ENCODE measurements at places on chromosomes 16 and 17.

DNA sequence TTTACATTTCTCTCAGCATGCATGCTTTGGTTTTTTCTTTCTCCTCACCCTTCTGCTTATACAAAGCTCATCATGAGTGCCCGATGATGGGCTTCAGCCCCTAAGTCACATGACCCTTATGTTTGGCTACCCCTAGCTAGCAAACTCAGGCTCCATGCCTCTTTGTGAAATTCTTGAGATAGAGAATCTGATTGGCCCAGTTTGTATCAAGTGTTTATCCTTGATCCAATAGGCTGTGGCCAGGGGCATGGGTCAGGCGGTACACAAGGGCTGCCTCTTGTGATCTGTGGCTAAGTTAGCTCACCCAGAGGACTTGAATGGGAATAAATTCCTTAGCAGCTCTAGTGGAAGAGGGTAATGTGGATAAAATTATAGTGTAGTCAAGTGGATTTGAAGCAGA lies 11.5 kb upstream of the TOX3 start:
- DNase-seq: no peak

DNA sequence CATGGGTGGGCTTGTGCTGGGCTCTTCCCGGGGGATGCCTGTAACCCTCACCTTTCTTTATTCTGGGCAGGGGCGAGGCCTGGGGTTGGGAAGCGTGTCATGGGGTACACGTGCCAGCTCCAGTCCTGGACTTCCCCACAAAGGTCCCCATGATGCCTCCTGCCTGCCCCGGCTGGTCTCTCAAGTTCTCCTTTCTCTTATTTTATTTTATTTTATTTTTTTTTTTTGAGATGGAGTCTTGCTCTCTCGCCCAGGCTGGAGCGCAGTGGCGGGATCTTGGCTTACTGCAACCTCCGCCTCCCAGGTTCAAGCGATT lies 8.6 kb downstream of the ATP2A3 start:
- DNase-seq: no peak

DNA sequence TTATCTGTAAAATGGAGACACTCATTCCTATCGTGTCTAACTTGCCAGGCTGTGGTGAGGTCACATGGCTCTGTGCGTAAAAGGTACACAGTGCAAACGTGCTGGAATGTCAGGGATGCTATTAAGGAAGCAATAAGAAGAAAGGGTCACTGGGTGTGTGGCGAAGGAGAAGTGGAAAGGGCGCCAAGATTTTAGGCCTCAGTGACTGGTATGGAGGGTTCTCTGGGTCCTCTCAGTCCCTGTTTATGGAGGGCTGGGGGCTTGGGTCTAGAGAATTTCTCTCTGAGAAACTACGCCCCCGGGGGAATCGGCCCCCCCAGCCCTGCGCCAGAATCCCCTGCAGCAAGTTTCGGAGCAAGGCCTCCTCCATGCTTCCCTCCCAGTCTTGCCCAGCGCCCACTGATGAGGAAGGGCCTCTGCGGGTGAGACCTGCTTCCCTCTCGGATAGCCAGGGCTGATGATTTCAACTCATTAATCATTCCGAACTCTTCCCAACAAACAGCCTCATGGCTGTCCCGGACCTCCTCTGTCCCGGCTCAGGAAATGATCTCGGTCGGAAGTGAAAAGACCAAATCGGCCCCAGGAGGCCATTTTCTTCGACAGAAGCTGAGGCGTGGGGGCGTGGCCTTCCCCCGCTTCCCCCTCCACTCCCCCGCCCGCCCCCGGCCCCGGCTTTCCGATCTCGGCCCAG lies 1.2 kb upstream of the HEXIM1 start:
- peak; percentile 70 for DNase-seq

DNA sequence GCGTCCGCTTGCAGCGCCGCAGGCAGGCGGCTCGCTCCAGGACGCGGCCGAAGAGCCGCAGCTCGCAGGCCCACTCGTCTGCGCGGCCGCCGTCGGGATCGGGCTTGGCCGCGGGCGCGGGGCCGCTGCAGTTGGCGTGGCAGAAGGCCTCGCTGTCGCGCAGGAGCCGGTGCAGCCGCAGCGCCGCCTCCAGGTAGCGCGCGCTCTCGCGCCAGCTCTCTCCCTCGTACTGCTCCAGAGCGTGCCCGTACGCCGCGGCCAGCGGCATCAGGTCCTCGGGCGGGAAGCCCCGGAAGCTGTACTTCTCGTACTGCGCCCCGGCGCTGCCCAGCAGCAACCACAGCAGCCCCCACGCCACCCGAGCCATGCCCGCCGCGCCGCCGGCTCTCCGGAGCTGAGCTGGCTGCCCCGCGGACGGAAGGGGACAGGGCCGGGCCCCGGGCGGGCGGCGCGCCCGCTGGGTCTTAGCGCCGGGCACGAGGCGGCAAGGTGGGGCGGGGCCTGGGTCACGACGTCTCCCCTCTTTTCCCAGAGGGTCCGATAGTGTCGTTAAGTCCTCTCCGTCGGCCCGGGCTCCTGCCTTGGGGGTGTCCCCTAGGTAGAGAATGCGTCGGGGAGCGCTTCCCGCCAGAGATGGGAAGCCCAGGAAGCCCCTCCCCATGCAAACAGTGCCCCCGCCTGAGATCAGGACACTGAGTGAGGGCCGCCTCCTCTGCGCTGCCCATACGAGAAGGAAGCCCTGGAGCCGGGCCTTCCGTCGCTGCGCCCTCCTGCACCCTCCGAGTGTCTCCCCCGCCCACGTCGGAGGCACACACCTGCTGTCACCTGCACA lies at the start of gene P3H4:
P3H4 (minus strand) TSS at position 401 of the 832 bp plus-strand sequence; CDS start at position 367, 34 bp downstream.
- peak; percentile 23 for DNase-seq

DNA sequence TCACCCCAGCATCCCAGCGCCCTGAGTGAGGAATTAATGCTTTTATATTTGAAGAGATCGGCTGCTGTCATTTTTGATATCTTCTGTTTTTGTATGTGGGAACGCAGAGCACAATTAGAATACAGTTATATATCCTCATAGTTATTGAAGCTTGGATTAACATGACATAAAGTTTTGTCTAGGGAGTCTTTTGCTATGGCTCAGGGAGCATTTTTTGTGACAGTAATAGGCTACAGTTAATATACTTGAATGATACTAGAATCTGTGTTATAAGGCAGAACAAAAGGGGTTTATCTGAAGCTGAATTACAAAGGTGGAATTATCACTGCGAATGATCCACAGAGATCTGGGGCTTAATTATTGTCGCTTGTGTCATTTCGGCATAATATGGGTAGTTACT lies 239.4 kb downstream of the MSI2 start:
- no peak for DNase-seq

DNA sequence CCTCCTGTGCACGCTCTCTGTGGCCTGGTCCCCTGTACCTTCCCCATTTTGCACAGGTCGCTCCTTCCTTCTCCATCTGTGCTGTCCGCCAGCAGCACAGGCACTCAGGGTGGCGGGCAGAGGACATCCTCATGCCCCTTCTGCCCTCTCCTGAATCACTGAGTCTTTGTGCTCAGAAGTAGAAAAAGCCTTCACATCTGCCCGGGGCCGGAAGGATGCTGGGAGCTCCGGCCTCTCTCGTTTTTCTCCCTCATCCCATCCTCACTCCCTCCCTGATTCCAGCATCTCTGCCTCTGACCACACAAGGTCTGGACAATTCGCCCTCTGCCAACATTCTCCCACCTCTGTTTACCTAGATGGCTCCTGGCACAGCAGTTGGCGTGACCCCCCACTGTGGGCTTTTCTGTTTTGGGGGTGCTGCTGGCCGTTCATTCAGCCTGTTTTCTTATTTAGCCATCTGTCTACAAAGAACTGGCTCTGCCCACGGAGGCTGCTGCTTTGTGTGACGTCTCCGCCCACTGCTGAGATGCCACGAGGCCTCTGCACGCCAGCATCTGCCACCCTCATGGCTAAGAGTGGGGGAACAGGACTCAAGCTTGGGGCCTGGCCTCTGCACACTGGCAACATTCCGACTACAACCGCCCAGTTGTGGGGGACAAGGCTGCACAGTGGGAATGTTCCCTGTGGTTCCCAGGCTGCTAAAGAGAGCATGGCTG lies 36.7 kb downstream of the SEC14L5 start:
- DNase-seq: no peak

GRCh38 chr17:34725008-34725407 lies 145.6 kb downstream of the TMEM132E start:
- DNase-seq: no peak

DNA sequence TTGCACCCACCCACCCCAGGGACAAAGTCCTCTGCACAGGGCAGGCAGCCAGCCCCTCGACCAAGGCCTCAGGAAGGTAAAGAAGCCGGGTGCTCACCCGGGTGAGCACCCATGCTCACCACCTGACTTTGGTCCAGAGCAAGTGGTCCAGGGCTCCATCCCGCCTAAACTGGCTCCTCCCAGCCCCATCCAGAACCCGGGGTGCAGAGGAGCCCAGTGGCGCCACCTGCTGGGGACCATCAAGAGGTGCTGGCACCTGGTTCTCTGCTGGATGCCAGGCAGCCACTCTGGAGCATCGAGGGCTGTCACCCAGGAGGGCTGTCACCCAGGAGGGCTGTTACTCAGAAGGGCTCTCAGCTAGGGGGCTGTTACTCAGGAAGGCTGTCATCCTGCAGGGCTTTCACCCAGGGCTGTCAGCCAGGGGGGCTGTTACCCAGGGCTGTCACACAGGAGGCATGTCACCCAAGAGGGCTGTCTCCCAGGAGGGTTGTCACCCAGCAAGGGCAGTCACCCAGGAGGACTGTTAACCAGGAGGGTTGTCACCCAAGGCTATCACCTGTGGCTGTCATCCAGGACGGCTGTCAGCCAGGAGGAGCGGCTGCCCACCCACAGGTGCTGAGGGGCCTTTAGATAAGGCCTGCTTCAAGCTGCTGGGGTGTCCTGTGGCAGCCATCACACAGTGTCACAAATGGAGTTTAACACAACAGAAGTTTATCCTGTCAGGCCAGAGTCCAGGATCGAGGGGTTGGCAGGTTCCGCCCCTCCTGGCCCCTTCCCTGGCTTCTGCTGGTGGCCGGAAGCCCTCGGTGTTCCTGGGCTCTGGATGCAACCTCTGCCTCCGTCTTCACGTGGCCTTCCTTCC lies 98.5 kb downstream of the TNFRSF13B start:
- no peak for DNase-seq

DNA sequence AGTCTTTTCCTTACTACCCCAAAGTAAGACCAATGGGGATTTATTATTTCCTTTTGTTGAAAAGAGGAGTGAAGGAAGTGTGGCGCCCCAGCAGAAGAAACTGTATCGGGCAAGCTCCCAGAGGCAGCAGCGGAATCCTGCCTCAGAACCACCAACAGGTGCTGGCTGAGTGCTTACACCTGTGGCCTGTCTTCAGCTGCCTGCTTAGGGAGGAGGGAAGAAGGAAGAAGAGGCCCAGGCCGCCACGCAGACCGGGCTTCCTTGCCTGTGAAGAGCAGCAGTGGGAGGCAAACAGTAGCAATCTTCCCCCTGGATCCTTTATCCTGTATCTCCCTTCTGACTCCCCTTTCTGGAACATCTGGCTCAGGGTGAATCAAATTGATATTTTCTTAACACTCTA lies 134.7 kb downstream of the AATF start:
- DNase-seq: no peak

DNA sequence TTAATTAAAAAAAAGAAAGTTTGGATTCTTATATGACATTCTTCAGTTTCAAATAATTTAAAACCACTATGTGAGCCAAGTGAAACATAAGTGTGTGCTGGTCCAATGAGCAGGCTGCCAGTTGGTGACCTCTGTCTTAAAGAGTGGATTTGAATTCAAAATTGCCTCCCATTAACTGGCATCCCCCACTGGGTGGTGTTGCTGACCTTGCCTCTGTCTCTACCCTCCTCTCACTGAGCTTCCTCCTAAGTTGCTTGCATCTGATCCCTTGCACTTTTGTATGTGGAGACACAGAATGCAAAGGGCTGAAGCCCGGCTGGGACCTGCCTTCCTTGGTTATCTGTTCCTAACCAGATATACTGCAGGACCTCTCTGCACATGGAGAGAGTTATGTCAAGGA lies 160.6 kb downstream of the CYLD start:
- no peak for DNase-seq

- DNase-seq: no peak
Measured at GRCh38 chr16:50351116-50351515, 17.7 kb downstream of the BRD7 start.

DNA sequence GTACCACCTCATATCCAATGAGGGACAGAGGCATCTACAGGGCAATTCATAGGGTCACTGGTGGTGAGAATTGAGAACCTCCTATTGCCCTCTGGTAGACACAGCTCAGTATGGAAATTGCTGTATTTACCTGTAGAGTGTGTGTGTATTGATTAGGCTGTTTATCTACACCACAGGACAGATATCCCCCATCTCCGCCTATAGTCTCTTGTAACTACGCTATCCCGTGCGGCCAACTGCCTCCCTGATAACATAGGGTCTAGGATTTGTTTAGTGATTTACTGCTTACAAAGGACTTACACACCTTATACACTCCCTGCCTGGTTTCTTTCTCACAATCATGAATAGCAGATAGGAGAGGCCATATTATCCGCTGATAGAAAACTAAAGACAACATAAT lies 1.7 kb upstream of the STAT3 start:
- DNase-seq: no peak

- no peak for DNase-seq
Measured at GRCh38 chr16:67425580-67425979, 5.3 kb upstream of the HSD11B2 start.

- DNase-seq: peak; percentile 51
Measured at GRCh38 chr16:89122322-89122851, 28.7 kb downstream of the ACSF3 start.

DNA sequence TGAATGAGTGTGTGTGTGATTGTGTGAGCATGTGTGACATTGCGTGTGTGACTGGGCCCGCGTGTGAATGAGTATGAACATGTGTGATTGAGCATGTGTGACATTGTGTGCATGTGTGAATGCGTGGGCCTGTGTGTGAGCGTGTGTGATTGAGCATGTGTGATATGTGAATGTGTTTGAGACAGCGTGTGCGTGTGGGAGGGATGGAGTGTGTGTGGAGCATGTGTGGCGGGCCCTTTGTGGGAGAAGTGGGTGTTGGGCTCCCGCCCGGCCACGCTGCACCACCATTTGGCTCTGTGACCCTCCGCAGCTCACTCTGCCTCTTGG lies 22.7 kb upstream of the GSE1 start:
- DNase-seq: no peak

DNA sequence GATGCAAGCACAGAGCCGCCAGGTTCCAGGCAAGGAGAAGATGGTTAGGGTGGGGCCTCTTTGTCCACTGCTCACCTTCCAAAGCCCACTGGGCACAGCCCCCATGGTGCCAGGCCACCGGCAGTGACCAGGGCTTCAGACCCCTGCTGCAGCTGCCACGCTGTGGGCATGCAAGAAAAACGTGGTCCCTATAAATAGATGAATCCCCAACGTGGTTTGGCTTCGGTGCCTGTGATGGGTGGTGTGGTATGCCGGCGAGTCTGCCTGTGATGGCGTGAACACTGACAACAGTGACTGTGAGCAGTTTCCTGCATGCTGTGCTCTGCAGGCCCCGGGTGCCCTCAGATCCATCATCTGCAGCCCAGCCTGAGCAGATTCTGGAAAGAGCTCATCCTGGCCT lies 36.6 kb downstream of the RAB11FIP4 start:
- DNase-seq: no peak

GRCh38 chr16:26712876-26713275 lies 353.9 kb upstream of the C16orf82 start:
- no peak for DNase-seq

GRCh38 chr16:27229891-27230470 lies 26.7 kb downstream of the KDM8 start:
- DNase-seq: no peak

Measured in NCI-H1436 treated with DMSO at 0.1 percent for 48 hours (cell line).